ENCODE measurements at places on chromosomes 16 and 17.

- no peak for DNase-seq
These were observed 356.4 kb upstream of the TOM1L1 start for GRCh38 chr17:54544249-54544648.

GRCh38 chr16:89923640-89924296, 626 bp downstream of the TUBB3 start:
- no peak for DNase-seq

- no peak for DNase-seq
These were observed 35.4 kb upstream of the ADORA2B start for GRCh38 chr17:15909481-15909991.

- no peak for DNase-seq
These were observed 589 bp upstream of the FBF1 start for GRCh38 chr17:75941442-75941819.

DNA sequence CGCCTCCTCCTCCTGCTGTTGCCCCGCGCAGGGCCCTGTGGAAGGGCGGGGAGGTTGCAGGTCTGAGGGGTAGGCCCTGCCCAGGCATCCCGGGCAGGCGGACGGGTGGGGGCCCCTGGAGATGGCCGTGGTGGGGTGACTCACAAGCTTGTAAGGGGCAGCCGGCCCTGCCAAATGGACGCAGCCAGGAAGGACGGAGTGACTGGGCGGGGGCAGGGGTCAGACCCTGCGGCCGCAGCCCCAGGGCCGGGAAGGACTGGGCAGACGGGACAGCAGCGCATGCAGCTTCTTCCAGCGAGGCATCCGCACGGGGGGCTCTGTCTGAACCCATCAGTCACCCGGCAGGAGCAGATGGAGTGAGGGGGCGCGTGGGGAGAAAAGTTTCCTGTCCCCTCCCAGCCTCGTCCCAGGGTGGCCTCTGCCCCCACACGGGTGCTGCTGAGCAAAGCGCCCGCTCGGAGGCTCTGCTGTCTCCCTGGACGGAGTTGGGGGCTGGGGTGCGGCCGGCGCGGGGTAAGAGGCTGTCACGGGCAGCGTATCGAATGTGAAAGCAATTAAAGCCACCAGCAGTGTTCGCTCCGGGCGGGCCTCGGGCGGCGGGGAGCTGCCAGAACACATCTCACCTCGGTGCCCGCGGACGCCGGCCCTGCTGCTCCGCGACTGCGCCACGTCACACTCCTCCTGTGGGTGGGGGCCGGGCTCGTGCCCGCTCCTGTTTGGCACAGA, 5.4 kb upstream of the PRR35 start:
- peak; percentile 61 for DNase-seq

- DNase-seq: no peak
These were observed 36.4 kb downstream of the HEATR3 start for GRCh38 chr16:50102051-50102746.

DNA sequence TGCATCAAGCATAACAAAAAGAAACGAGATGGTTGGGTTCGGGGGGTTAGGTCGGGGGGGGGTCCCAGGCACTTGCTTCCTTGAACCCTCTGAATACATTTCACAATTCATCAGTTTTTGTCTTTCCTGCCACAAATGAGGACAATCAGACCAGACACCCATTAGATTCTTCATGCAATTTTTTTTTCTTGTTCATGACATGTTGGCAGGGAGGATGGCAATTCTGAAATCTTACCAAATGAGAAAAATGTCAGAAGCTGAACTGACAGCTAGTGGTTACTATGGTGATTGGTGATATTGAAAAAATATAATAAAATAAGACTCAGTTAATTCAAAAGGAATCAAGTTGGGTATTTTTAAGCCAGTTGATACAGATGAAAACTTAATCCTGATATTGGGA, 419.5 kb upstream of the PSMD7 start:
- no peak for DNase-seq

DNA sequence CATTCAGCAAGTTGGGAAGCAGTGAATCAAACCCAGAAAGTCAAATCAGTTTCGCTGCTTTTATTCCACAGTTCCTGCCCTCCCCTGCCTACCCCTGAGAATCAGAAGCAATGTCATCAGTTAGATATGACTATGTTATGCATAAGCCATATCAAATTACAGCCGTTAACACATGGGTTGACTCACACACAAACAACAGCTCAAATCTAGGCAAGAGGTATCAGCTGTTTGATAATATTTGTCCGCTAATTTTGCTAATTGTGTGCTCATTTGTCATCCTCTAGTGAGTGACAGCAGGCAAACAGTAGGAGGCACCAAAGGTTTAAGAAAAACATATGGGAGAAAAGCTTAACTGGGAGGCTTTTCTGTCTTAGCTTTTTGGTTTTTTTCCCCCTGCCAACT, 327.4 kb upstream of the CCL2 start:
- no peak for DNase-seq

- peak; percentile 66 for DNase-seq
These were observed 11.2 kb downstream of the ENPP7 start for GRCh38 chr17:79741751-79742588.
